ENCODE measurements at places on chromosomes 12 and 14.

- no peak for DNase-seq
Observed at GRCh38 chr12:88182416-88182815, 40.3 kb downstream of the TMTC3 start.

DNA sequence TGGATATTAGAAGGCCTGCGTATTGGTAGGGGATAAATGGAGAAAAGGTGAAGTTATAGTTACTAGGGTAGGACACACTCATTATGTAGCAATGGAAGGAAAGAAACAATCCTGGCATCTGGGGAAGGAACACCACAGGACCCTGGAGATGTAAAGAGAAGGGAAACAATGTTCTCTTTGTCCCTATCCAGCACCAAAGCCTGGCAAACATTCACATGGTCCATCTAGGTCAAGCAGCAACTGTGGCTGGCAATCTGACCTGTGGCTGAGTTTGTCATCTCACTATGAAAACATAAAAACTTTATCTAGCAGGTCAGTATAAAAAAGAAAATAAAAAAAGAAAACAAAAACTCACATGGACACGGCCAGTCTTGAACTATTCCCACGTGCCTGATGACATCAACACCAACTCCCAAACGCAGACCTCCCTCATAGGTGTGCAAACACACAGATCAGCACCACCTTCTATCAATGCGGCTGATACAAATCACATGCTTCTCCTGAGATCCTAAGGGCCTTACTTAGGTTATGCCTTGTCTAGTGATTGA lies 2.6 kb downstream of the POMT2 start:
- no peak for DNase-seq

DNA sequence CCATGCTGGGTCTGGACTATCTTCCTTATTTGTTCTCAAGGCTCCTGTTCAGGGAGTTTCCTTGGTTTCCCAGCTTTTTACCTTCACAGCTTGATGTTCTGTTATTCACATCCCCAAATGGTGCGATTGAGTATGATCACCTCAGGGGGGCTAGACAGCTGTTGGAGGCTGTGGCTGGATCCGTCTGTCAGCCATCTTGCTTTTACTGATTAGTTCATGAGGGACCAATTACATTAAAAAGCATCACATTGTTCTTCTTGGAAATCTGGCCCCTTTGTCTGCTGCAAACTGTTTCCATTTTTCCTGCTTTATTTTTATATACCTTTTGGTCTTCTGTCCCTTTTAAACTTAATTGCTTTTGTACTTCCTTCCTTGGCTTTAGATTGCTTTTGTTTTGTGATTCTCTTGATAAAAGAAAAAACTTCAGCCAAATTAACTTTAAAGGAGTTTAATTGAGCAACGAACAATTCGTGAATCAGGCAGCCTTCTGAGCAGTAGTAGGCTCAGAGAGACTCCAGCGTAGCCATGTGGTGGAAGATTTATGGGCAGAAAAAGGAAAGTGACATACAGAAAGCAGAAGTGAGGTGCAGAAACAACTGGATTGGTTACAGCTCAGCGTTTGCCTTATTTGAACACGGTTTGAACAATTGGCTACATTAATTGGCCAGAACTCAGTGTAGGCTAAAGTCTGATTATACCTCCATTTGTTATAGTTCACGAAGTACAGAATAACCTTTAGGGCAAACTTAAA lies 208.7 kb downstream of the AEBP2 start:
- DNase-seq, result no peak

DNA sequence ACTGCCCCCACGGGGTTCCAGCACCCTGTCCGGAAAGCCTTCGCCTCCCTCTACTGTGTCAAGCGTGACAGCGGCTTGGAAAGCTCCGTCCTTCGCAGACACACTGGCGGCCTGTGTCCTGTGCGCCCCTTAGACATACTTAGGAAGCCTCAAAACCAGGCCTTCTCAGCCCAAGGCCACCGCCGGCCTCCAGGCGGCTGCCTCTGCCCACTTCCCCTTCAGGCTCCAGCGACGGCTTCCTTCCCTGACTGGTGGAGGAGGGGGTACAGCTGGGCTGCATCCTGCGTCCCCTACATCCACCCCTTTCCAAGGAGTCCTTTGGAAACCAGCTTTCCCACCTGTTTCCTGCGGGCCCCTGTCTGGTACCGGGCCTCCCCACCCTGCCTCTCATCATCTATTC lies 2.5 kb upstream of the CACNA2D4 start:
- DNase-seq, result no peak

GRCh38 chr12:121717041-121717699 lies 4.6 kb downstream of the TMEM120B start:
- DNase-seq, result peak; percentile 70

DNA sequence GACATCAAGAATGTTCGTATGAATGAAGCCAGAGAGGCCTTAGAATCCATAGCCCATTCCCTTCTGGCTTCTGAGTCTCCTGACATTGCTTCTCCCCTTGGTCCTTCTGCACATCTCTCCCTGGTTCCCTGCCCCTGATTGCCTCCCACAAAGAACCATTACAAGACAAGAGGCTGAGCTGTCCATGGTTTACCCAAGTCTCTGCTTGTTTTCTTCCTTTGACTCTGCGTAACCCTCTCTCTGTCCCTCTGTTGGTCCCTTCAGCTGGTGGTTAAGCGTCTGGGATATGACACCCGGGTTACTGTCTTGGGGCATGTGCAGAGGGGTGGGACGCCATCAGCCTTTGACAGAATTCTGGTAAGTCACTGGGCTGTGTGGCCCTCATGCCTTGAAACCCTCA lies 15.9 kb downstream of the PFKM start:
- no peak for DNase-seq

DNA sequence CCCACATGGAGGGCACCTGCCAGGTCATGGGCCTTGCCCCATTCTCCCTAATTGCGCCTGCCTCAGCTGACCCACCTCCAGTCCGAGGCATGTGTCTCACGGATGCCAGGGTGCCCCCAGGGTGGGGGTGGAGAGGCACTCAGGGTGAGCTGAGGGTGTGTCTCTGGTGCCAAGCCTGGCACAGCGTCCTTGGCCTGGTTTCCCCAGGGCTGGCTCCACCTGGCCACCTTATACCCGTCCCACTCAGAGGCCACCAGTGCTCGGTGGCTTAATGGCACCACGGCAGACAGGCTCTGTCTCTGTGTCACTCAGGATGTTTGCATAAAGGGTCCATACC lies 33.6 kb upstream of the TDRD9 start:
- DNase-seq, result no peak

DNA sequence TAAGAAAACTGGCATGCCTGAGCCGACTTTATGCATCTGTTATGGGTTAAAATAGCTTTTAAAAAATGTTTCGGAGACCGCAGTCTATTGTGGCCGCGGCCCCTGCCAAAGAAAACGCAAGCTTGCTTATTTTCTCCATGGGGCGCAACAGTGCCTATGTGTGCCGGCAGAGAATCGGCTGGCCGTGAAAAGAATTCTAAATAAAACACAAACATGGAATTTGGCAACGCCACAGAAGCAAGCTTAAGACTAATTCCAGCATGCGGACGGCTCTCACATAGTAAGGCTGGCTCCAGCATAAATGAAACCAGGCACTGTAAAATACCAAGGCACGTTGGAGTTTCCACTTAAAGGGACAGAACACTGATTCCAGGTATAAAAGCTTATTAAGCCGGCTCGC lies 56.7 kb downstream of the BCL11B start:
- DNase-seq, result no peak

GRCh38 chr12:67661311-67662021 lies 12.9 kb downstream of the DYRK2 start:
- DNase-seq, result no peak

- DNase-seq, result no peak
Observed at GRCh38 chr12:116818341-116818856, 62.8 kb downstream of the HRK start.

DNA sequence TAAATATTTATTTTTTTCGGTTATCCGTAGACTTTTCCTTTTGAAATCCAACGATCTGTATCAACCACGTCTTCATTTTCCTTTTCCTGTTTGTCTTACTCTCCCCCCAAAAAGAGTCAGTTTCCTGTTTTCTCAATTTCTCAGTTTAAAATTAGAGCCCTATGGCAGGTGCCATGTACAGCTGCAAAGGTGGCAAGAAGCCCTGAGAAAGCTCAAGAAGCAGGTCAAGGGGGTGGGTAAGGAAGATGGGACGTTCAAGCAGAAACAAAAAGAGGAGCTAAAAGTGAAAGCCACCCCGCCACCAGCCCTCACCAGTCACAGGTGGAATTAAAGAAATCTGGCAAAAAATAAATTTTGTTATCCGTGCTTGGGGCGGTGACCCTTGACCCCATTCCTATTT lies 26.7 kb downstream of the SLC35E3 start:
- no peak for DNase-seq

DNA sequence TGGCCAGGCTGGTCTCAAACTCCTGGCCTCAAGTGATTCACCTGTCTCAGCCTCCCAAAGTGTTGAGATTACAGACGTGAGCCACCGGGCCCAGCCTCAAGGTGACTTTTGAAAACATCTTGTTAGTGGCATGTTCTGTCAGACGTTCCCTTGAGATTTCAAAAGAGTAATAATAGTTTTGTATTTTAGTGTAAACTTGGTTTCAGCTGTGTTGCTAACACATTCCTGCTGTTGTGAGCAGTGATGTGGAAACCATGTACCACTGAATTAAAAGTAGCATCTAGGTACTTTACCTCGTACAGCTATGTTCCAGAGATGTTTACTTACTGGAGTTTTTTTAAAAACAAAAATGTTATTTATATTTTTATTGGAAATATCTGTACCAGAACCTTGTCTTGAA lies 111.3 kb downstream of the AEBP2 start:
- no peak for DNase-seq

GRCh38 chr14:90387206-90387760 lies 9.5 kb upstream of the CALM1 start:
- DNase-seq, result no peak

- no peak for DNase-seq
Observed at GRCh38 chr12:125451408-125451807, 386.2 kb downstream of the AACS start.

- no peak for DNase-seq
Observed at GRCh38 chr12:5332551-5332950, 99.4 kb upstream of the NTF3 start.

- no peak for DNase-seq
Observed at GRCh38 chr12:53993162-53994008, 6.6 kb upstream of the HOXC9 start.

- no peak for DNase-seq
Observed at GRCh38 chr14:72902801-72903530, 9.1 kb upstream of the DPF3 start.

- DNase-seq, result no peak
Observed at GRCh38 chr12:58419905-58420304, 478.5 kb downstream of the ATP23 start.

DNA sequence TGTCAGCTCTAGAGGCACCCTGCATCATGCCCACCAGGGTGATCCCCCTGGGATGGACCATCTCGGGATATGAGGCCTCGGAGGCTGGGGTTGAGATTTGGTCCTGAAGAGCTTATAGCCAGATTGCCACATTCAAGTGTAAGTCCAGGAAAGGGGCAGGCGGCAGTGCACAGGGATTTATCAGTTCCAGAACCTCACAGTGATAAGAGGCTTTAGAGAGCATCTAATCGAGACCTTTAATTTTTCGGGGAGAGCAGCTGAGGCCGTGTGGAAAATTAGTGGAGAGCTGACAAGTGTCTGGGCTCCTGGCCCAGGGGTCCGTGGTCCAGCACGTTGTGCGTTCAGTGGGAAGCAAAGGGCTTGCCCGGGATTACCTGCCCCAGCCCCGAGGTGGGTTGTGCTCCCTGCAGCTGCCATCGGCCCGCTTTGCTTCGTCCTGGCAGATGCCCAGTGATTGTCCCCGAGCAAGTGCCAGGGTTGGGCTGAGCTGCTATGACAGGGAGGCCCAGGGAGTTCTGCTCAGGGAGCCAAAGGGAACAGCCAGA lies 52.1 kb downstream of the C14orf132 start:
- DNase-seq, result no peak

DNA sequence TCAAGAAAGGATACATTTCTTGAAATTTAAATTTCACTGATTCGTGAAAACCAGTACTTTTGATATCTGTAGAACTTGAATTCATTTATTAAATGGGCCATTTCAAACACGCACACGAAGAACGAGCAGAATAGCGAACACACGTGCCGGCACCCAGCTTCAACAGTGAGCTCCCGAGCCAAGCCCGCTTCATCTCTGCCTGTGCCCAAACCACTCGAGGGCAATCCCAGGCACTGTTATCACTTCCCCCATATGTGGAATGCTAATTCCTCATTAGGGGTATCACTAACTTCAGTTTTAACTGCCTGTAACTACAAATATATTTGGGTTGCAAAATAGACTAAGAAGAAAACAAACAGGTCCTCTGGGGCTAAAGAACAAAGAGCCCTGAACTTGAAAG lies 48.0 kb downstream of the AMN start:
- no peak for DNase-seq

DNA sequence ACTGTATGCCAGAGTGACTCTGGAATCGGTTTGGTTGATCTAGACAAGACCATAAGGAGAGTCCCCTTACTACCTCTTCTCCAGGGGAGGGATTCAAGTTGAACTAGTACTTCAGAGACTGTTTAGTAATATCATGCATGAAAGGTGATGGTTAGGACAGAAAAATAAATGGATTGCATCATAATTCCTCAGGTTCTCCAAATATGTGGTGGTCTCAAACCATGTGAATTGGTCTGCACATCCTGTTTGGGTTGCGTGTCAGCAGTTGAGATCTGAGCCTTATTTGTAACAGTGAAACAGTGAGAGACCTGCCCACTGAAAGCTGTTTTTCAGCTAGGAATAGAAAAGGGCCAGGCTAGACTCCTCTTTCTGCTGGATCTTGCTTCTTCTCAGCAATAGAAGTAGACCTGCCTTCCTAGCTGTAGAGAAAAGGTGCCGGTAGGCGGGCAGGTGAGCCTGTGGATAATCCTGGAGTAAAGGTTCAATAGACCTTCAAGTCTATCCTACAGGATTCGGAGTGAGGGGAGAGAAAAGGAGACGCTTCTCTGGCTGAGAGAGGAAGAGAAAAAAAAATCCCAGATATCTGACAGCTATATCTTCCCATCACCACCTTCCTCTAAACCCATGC lies 258.5 kb upstream of the E2F7 start:
- no peak for DNase-seq

- DNase-seq, result no peak
Observed at GRCh38 chr12:104457746-104458693, 1.3 kb downstream of the CHST11 start.

- DNase-seq, result no peak
Observed at GRCh38 chr12:69662764-69663163, 36.3 kb downstream of the BEST3 start.

DNA sequence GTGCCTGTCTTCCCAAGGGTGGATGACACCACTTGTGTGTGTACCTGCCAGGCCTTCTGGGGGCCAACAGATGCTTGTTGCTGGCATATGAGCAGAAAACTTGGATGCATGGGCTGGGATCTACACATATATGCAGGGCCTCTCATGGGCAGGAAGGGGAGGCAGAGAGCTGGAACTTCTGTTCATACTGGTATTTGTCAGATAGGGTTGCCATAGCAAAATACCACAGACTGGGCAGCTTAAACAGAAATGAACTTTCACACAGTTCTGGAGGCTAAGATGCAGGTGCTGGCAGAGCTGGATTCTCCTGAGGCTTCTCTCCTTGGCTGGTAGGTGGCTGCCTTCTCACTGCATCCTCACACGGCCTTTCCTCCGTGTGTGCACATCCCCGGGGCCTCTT lies 121.8 kb downstream of the SUDS3 start:
- no peak for DNase-seq

GRCh38 chr14:24911324-24912109 lies 138.4 kb downstream of the STXBP6 start:
- DNase-seq, result no peak
